ENCODE measurements at places on chromosomes 13 and 19.
A peak's percentile ranks its signal among the peaks of the same experiment; 100 is the strongest.

DNA sequence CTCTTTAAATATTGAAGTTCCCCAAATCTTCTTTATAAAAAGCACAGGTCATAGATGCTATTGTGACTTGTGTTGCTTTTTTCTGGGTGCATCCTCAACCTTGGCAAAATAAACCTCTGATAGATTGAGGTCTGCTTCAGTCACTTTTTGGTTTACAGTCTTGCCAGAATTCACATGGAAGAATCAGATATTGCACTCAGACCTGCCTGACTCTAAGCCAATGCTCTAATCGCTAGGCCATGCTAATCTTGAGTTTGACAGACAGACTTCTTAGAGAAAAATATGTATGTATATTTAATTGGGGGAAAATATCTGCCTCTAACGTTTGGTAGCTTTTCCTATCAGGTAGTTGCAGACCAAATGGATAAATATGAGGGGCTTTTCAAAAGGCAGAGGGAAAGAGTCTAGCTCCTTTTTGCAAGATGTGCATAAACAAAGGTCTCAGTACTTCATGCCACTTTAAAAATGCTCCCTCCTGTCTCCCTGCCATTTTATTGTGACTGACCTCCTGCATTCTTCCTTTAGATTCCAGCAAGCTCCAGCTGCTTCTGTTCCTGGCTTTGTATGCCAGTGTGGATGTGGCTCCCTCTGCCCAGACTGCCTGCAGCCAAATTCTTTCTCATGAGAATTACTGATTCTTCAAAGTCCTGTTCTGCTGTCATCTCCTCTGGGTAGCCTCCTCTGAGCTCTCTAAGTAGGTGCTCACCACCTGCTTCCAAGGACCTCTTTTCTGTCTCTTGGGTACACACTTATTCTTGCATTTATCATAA is 42.4 kb upstream of the RFC3 start:
- no peak for DNase-seq

- DNase-seq, result no peak
Measured at GRCh38 chr13:41763782-41764181, 197.1 kb downstream of the VWA8 start.

DNA sequence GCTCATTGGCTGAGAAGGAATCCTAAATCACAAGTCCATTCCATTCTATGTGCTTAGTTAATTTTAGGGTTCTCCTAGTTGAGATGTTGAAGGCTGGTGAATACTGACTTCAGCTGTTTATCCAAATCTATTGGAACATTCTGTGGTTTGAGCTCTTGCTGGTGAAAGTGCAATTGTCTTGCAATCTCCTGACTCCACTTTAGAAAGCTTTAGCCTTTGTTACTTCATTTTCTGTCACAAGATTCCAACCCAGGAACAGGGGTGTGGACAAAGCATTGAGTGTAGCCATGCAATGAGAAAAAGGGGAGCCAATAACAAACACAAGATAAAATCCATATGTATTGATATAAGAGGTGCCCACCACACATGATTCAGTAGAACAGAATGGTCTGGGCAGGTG is 15.0 kb downstream of the CEACAM21 start:
- DNase-seq, result no peak

DNA sequence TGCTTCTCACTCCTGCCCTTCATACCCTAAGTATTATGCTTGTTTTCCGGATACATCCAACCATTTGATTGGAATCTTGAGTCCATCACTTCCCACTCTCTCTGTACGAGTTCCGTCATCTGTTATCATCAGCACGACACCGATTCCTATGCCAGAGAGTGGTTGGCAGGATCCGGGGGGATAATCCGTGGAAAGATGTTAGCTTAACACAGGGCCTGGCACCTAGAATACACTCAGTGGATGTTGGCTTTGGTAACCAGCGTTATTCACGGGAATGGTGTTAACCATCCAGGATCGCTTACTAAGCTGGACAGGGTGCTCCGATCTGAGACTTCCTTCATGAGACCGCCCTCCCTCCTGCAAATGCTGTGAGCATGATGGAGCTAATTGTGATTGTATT is 12.4 kb downstream of the VSTM2B start:
- no peak for DNase-seq

GRCh38 chr13:36369268-36370107 is 23.3 kb upstream of the SPART start:
- no peak for DNase-seq

DNA sequence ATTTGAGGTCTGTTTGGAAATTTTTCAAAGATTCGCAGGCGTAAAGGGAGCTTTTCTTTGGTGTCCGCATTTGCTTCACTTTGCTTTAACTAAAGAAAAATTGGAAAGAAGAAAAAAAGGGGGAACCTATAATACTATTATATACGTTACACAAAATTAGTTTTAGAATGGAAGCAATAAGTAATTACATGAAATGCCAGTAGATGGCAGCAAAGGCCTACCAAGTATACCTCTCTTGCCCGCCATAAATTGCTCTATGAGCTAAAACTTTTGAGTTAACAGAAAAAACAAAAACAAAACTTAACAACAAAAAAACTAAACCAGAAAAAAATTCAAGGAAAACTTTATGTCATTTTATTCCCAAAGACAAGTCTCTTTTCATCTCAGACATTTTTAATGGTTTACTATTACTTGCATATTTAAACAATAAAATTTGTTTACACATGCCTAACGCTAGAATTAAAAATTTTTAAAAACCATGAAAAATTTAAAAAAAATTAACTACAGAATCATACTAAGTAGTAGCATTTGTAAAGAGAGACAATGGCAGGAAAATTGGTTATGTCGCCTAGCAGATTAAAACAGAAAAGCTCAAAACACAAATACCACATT is 271.4 kb downstream of the NALCN start:
- peak; percentile 30 for DNase-seq

DNA sequence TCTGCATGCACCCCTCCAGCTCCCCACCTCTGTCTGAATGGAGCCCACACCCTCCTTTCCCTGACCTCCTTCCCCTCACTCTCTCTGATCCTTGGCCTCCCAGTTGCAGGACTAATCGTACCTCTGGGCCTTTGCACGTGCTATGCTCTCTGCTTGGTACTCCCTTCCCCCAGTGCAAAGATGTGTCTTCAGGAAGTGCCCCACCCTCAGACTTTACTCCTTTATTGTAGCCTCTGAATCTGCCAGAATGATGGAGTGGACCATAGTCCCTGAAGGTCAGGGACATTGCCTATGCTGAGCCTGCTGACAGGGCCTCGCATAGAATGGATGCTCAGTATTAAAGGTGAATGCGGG is 1.3 kb upstream of the JUND start:
- DNase-seq, result no peak

- no peak for DNase-seq
Measured at GRCh38 chr13:40348096-40348679, 318.3 kb downstream of the FOXO1 start.

DNA sequence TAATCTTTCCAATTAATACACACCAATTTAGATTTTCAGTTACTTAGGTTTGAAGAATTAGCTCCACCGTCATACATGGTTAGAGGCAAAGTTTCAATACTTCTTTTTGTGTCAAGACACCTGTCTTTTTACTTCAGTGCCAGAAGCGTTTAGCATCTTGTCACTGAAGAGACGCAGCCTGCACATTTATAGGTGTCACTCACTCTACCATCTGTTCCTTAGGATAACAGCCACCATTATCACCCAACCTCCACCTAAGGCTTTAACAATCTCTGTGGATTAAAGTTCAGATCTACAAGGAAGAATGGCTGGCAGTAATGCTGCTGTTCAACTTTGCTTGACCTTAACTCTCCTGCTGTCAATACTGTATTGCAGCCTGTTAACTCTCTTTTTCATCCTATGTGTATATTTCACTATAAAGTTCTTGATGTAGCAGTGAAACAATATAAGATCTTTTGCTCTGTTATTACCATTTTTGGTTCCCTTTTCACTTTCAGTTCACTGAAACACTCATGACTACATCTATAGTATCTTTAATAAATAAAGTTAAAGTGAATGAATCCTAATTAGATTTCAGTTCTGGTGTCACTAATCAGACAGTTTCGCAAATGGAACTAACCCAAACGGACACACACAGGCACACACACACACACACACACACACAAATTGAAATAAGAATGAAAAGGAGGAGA is 435.6 kb downstream of the PCDH9 start:
- no peak for DNase-seq

- DNase-seq, result no peak
Measured at GRCh38 chr19:47619763-47620162, 10.8 kb downstream of the BICRA start.

- DNase-seq, result no peak
Measured at GRCh38 chr19:31054430-31054829, 294.8 kb downstream of the TSHZ3 start.

DNA sequence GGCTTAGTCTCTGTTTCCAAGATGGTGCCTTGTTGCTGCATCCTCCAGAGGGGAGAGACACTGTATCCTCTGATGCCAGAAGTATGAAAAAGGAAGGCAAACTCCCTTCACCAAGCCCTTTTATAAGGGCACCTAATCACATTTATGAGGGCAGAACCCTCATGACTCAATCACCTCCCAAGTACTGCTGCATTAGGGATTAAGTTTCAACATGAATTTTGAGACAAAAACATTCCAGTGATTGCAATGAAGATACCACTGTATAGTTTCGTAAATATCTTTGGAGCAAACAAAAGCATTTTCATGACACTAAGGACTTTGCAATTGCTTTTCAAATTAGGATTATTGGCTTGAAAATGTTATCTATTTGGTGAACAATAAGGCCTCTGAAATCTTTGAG is 63.8 kb downstream of the RNF17 start:
- DNase-seq, result no peak

GRCh38 chr13:31201341-31202031 is 1.7 kb downstream of the B3GLCT start:
- DNase-seq, result no peak

- DNase-seq, result no peak
Measured at GRCh38 chr13:72782717-72783116, 784 bp downstream of the PIBF1 start.

DNA sequence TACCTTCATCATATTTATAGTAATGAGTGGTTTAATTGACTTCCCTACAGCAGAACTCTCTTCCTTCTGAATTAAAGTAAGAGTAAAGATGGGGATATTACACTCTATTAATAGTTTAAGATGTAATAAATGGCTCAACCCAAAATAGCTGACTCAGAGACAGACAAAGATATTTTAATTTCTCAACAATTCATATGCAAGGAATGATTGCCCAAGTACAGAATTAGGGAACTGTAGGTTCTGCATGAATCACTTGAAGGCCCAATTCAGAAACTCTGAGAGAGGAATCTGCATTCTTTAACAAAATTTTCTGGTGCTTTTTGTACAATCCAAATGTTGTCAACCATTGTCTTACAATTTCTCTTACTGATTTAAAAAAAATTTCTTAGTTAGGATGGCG is 42.9 kb upstream of the PCDH9 start:
- DNase-seq, result no peak

DNA sequence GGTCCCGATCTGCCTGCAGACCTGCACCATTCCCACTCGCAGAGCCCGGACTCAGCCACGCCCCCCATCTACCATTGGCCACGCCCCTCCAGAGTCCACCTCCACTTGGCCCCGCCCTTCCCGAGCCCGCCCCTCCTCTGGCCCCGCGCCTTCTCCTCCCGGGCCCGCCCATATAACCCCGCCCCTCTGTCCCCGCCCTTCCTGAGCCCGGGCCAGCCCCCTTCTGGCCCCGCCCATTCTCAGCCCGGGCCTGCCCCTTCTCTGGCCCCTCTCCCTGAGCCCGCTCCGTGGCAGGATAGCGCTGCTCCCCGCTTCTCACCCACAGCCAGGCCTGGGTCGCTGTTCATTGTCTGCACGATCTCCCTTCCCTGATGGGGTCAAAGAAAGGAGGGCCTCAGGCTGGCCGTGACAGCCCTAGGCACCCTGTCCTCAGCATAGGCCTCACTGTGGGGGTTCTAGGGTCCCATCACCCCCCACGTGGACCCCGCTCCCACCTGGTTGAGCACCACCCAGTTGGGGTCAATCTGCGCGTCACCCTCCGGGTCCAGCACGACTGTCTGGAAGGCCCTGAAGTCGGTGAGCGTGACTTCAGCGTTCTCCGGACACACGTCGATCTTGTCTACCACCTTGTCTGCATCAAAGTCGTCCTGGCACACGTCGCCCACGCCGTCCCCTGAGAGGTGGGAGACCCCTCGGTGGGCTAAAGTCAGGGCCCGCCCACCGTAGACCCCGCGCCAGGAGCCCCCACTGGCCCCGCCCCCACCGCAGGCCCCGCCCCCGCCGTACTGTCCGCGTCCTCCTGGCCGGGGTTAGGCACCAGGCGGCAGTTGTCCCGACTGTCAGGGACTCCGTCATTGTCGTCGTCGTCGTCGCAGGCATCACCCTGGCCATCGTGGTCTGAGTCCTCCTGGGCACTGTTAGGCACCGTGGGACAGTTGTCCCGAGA is 5.7 kb downstream of the COMP start:
- DNase-seq, result peak; percentile 14

DNA sequence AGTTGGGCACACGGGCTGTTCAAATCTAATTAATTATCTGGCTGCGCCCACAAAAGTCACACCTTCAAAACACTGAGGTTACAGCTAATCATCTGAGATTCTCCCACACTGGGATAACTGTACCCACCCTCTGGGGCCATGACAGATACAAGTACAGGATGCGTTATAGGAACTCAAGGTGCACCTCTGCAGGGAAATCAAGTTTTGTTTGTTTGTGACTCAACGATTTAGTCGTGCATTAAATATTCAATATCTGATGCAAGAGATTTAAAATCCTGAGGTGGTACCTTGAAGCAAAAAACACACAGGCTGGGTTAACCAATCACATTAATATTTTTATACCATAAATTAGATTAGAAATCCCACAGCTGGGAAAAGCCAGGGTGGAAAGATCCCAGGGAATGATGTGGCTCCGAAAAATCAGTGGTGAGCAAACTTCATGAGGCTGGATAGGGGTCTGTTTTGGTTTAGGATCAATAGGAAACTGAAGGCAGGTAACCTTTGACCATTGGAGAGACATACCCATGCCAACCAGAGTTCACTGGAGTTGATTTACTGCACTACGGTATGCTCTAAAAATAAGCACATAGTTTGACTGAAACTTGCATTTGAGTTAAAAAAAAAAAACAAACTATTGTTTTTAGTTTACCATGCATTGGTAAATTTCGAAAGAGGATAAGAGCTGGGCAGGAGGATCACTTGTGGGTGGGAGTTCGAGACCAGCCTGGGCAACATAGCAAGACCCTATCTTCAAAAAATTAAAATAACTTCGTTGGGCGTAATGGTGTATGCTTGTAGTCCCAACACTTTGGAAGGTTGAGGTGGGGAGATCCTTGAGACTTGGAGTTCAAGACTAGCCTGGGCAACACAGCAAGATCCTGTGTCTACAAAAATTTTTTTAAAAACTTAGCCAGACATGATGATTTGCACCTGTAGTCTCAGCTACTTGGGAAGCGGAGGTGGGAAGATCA is 23.9 kb upstream of the CEBPG start:
- no peak for DNase-seq

GRCh38 chr13:49545661-49546060 is 39.7 kb downstream of the RCBTB1 start:
- no peak for DNase-seq

- DNase-seq, result no peak
Measured at GRCh38 chr19:8592231-8593009, 15.2 kb upstream of the MYO1F start.

- DNase-seq, result peak; percentile 42
Measured at GRCh38 chr19:2578901-2579677, 103.2 kb downstream of the GADD45B start.

- no peak for DNase-seq
Measured at GRCh38 chr19:47430041-47430802, 10.9 kb upstream of the MEIS3 start.

Data from COR-L47 (cell line).